Stimulated activated CD8-positive, alpha-beta memory T cell treated with anti-CD3 and anti-CD28 coated beads, Interleukin-4, amount 100 ng/mL, for 1 hour (primary cell): ENCODE measurements at places on chromosomes 7 and 10.
A peak's percentile ranks its signal among the peaks of the same experiment; 100 is the strongest.

- no peak for DNase-seq
These were observed 84.4 kb upstream of the EFCAB10 start for GRCh38 chr7:105665684-105666083.

DNA sequence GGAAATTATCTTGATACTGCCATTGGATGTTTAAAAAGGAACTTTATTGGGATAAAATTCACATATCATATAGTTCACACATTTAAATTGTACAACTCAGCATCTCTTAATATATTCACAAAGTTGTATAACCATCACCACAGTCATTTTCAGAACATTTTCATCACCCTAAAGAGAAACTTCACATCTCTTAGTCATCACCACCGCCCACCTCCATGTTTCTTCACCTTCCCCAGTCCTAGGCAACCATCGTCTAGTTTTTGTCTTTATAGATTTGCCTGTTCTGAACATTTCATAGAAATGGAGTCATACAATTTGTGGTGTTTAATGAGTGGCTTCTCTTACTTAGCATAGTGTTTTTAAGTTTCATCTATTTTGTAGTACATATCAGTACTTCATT lies 96.6 kb downstream of the ANKRD30A start:
- DNase-seq: no peak

GRCh38 chr10:59006511-59007306 lies 169.7 kb upstream of the PHYHIPL start:
- DNase-seq: no peak

DNA sequence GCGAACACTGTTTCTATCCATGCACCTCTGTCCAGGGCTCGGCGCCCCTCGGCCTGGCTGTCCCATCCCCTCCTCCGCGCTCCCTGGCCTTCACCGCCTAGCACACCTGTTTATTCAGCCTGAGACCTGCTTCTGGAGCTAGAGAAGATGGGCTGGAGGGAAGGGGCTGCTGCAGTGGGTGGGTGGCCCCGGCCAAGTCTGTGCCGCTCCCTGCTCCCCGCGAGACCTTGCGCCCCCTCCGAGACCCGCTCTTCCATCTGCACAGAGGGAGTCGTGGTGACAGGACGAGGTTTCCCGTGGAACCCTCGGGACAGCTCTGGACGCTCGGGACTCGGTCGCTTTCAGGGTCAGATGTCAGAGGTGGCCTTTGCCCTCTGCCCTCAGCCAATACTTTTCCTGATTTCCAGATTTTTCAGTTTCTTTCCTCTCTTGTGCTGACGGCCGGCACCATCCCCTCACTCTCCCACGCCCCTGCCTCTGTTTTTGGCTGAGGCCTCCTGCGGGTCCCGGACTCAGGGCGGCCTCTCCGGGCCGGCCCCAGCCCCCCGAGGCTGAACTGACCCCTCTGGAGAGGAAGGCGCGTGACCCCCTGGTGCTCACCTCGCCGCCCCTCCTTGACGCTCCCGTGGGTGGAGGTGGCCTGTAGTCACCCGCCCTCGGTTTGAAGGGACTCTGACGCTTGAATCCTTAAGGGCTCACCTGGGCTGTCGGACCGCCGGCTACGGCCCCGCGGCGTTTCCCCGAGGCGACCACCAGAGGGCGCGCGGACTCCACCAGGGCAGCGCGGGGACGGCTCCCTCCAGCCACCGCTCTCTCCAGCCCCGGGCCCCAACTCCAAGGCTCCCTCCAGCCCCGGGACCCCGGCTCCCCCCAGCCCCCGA lies 15.6 kb downstream of the SHH start:
- peak; percentile 41 for DNase-seq

DNA sequence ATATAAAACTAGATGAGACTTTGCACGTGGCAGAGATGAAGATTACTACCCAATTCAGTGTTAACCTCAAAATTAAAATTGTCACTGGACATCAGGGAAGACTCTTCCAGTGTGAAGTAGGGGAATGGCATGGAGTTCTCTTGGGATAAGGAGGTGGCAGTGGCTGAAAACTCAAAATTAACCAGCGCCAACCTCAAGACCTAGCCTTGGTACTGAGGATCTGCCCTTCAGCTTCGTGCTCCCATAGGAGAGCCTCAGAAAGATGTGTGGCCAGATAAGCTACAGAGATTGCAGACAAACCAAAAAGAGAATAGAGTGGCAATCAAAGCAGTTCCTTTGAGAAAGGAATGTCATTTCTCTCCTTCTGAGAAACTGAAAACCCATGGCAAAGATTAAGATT lies 47.3 kb upstream of the CAPZA2 start:
- no peak for DNase-seq

DNA sequence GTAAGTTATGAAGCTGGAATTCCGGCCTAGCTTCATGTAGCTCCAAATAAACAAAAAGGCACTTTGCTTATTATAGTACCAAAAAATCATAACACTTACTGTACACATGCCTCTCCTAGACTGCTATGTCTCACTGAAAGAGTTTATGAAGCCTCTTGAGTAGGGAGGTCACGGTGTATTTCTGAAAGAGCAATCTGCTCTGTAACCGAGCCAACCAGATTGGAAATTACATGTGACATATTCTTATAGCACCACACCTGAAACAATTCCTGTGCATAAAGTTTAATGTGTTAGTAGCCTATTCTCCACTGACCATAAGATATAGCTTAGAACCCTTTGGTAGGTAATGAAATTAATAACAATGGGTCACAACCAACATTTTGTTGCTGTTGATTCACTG lies 1.3 kb upstream of the FAM3C start:
- DNase-seq: no peak

GRCh38 chr10:6008497-6009142 lies 31.3 kb upstream of the IL15RA start:
- no peak for DNase-seq

DNA sequence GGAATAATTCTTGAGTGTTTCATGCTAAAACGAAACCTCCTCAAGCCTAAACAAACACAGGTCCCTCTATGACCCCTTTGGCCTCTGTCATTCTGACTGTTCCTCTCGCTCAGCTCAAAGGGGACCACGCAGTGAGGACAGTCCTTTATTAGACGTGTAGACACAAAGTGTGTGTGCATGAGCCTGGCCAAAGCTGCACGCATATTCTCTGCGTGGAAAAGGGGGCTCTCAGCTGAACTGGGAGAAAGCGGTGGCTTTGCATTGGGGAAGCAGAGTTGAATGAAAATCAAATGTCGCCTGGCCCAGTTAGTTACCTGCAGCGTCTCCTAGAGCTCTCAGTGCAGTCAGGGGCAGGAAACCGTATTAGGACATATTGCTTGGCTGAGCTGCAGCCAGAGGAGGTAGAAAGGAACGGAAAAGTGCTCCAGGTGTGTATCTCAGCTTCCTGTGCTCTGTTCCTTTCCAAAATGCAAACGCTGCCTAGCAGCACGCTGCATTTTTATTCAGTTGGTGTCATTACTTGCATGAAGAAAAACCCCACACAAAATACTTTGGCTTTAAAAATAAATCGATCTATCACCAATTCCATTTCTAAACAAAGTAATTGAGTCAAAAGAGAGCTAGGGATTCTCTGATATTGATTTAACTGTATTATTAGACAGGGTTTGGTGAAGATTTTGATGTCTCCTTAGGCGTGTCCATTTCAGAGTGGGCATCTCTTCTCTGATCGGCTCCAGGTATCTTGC lies 4.9 kb downstream of the GATA3 start:
- DNase-seq: no peak

- no peak for DNase-seq
These were observed 16.7 kb downstream of the POR start for GRCh38 chr7:75931680-75932079.

GRCh38 chr10:21724020-21724589 lies 190.1 kb downstream of the MLLT10 start:
- no peak for DNase-seq

GRCh38 chr10:63901228-63901627 lies 380.0 kb downstream of the REEP3 start:
- DNase-seq: no peak

- DNase-seq: no peak
These were observed 431.6 kb upstream of the NPVF start for GRCh38 chr7:25659841-25660240.

DNA sequence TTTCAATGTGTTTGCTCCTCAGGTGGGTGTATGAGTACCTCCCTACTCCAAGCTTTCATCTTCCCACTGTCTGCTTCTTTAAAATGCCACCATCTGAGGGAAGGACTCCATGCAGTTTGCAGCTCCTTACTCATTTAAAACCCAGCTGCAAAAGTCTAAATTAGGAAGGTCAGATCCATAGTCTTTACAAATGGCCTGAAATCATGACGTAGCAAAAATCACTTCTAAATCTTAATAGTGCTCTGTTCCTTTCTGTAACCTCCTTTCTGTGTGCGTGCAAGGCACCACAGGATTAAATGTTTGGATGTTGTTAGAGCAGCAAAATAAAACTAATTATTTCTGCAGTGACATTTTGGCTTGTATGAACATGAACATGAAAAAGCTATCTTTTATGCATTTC lies 366.9 kb upstream of the IGFBP3 start:
- no peak for DNase-seq

DNA sequence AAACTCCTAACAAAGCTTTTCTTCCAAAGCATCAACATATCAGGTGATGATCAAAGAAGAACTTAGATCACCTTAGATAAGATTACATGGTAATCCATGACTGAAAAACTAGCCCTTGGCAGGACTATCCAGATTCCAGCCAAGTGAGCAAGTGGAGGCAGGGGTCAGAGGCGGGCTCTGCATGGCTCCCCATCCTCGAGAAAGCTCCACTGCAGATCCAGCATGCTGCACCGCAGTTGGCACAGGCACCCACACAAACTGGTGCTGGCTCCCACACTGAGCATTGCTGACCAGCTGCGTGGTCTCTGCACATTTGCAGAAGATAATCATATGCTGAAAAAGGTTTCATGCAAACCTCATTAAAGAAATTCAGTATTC lies 10.1 kb downstream of the PSAP start:
- DNase-seq: no peak

GRCh38 chr10:43304687-43305333 lies 37.9 kb upstream of the RASGEF1A start:
- peak; percentile 32 for DNase-seq

- no peak for DNase-seq
These were observed 178.0 kb downstream of the JAZF1 start for GRCh38 chr7:28002638-28003037.

DNA sequence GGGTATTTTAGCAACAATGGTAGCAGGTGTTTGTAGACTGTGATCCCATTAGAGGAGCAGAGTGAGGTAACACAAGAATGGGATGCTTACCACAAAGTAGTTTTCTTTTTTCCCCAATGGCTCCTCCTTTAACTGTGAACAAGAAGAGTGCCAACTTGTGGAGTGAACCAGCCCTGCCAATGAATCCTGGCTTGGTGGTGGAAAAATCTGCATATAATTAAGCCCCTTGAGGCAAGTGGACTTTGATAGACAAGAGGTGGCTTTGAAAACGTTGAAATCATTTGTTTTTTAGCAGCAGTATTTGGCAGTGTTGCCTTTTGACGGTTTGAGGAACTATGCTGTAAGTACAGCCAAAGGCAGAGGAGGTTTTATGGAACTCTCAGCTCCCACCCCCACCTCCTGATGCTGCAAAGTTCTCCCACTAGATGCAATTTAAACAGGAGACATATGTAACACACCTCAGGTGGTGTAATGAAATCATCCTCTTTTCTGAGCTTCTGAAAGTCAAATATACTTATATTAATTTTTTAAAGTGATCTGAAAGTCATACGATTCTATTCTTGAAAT lies 295.6 kb downstream of the DPP6 start:
- DNase-seq: no peak

- no peak for DNase-seq
These were observed 52.1 kb downstream of the POLL start for GRCh38 chr10:101535949-101536348.
